NCI-H2081 (cell line): ENCODE measurements at places on chromosomes 3 and 15.

DNA sequence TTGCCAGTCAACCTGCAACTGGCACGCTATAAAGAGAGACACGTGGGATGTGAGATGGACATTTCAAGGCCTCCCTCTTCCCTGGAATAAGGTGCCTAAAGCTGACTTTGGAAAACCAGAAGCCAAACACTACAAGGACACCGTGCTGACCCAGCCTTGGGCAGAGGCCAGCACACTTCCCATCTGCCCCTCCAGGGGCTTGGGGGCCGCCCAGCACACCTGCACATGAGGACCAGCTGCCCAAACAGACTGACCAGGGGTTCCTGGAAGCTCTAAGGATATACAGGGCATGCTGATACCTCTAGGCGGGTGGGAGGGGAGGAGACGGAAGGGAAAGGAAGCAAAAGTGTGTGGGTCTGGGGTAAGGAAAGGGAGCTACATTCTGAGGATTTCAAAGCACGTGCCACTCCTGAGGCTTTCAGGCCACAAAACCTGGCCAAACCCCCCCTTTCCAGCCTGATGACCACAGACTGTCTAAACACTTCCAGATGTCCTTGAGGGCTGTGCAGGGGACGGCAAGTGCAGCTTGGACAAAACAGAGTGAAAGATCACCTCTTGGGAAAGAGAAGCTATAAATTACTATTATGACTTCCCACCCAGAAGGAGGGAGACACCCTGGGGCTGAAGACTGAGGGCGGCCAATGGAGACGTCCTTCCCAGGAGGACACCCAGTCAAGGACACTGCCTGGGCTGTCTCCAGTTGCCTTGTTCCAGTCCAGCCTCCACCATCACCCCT, 57.9 kb downstream of the ADCY5 start:
- DNase-seq = peak; percentile 50

- DNase-seq = no peak
Observed at GRCh38 chr3:69819282-69819681, 80.0 kb downstream of the MITF start.

DNA sequence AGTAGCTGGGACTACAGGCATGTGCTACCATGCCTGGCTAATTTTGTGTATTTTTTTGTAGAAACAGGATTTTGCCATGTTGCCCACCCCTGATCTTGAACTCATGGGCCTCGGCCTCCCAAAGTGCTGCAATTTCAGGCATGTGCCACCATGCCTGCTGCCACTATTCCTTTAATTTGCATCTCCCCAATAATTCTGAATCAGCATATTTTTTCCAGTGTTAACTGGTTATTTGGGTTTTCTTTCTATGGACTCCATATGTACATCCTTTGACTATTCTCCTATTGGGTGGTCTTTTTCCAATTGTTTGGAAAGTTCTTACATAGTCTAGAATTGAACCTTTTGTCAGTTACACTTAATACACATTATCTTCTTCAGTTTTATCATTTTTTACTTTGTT, 28.1 kb downstream of the HLTF start:
- no peak for DNase-seq

- DNase-seq = no peak
Observed at GRCh38 chr3:133941415-133941821, 45.7 kb upstream of the RAB6B start.

DNA sequence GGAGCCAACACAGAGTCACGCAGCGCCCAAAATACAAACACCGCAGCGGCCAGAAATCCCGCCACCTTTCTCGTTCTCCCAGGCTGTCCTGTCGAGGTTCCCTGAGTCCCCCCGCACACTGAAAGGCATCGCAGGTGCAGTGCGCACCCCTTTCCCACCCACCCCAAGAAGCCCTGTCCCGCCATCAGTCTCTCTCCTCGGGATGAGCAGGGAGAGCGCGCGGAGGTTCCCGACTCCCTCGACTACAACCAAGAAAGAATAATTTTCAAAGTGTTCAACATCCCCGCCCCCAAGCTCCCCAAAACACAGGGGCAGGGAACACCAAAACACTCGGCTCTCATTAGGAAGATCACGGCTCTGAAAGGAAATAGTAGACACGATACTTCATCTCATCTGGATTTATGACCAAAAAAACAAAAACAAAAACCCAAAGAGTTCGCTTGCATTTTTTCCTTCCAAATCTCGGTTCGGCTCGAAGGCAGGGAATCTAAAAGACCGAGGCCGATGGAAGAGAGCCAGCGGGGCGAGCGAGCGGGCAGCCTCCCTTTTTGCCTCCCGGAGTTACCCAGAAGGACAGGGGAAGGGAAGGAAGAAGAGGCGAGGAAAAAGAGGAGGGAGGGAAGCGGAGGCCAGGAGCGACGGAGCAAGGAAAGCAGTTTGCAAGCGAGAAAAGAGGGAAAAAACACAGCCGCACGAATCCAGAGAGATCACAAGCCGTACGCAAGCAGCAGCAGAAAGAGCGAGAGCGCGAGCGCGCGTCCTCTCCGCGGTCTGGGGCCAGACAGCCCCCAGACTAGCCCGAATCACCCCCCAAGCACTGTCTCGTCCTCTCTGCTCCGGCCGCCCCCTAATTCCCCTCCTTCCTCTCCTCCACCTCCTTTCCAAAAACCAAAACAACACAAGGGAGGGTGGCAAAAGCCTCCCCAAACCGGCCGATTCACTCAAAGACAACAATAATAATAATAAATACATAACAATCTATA, 808 bp downstream of the BCL6 start:
- peak; percentile 27 for DNase-seq

DNA sequence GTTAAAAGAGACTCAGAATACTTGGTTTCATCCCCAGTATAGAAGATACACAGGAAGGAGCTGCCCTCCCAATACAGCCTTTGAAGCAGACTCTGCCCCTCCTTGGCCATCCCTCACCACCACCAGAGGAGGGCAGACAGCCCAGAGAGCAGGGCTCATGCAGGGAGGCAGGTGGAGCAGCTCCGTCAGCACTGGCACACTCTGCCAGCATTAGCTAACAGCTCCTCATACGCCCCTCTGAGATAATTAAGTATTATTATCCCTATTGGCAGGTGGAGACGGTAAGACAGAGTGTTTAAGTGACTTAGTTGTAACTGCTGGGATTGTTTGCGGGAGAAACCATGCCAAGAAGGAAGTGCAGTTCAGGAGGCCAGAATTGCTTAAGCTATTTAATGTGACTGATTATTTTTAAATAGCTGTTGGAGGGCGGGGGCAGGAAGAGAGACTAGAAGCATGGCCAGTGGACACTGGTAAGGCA, 434.0 kb downstream of the EPHB1 start:
- DNase-seq = peak; percentile 99

- DNase-seq = peak; percentile 26
Observed at GRCh38 chr15:46496491-46497115, 861.8 kb downstream of the SQOR start.

DNA sequence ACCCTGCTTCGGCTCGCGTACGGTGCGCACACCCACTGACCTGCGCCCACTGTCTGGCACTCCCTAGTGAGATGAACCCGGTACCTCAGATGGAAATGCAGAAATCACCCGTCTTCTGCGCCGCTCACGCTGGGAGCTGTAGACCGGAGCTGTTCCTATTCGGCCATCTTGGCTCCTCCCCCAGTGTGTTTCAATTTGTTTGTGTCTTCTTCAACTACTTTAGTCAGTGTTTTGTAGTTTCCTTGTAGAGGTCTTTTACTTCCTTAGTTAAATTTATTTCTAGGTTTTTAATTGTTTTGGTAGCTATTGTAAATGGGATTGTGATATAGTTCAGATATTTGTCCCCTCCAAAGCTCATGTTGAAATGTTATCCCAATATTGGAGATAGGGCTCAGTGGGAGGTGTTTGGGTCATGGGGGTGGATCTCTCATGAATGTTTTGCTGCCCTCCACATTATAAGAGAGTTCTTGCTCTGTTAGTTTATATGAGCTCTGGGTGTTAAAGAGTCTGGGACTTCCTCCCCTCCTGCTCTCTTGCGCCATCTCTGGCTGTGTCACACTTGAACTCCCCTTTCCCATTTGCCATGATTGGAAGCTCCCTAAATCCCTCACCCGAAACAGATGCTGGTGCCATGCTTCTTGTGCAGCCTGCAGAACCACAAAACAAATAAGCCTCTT, 304.4 kb downstream of the DOCK3 start:
- DNase-seq = no peak

DNA sequence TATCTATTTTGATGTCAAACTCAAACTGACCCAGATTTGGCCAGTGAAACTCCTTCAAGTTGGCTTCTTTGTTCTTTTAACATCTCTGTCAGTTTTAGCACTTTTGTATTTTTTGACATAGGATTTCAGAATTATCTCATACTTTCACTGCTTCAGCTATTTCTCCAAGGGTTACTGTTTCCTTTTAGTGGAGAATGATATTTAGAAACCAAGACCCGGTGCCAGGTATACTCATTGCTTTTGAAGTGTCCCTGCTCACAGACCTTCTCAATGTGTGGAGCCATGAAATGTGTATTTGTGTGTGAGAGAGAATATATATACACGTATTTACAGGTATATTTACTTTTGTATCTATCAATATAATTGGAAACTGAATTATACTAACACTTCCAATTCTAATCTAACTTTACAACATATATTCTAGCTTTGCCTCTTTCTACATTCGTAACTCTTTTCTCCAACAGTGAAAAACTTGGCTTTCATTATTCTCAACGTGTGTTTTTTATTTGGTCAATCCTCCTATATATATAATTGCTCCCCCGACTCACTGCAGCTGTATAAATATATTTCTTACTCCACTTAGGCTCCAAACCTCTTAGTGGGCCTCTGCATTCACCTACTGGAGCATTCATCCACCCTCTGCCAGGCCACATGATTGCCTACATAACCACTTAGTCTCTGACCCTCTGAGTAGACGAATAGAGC, 54.0 kb downstream of the OTOL1 start:
- peak; percentile 70 for DNase-seq

GRCh38 chr3:174859756-174860155, 622 bp downstream of the NAALADL2 start:
- peak; percentile 77 for DNase-seq

- DNase-seq = no peak
Observed at GRCh38 chr3:184725176-184725719, 13.4 kb upstream of the MAGEF1 start.

GRCh38 chr3:135757421-135757820, 208.1 kb upstream of the PPP2R3A start:
- no peak for DNase-seq

DNA sequence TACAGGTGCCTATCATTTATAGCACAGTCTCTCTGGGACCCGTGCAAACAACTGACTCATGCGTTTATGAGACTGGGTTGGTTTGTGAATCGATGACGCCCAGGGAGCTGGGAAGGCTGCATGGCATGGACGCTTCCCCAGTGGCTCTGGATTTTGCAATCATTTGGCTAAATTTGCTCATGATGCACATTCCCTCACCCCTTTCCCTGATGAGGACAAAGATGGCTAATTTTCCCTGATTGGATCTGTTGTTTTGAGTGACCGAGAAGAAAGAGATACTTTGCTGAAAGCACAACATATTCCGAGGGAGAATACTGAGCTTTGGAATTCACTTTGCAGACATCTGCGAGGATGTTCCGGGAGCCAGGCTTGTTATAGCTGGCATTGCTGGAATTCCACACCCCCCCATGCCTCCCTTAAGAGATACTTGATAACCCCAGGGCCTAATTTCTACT, 51.1 kb downstream of the CGNL1 start:
- no peak for DNase-seq

- DNase-seq = no peak
Observed at GRCh38 chr15:68341760-68342725, 64.5 kb downstream of the FEM1B start.

- DNase-seq = no peak
Observed at GRCh38 chr3:156964577-156964976, 138.4 kb downstream of the LEKR1 start.

GRCh38 chr3:188706599-188706998, 465.2 kb upstream of the TPRG1 start:
- no peak for DNase-seq
